NCI-H2171 (cell line): ENCODE measurements at places on chromosomes 11 and 22.

GRCh38 chr11:134224710-134225664, 516 bp downstream of the VPS26B start:
- DNase-seq, result peak; percentile 19

- peak; percentile 92 for DNase-seq
Measured at GRCh38 chr11:72591785-72592502, 82.3 kb downstream of the PDE2A start.

GRCh38 chr22:44364751-44365130, 52.0 kb upstream of the SHISAL1 start:
- no peak for DNase-seq

DNA sequence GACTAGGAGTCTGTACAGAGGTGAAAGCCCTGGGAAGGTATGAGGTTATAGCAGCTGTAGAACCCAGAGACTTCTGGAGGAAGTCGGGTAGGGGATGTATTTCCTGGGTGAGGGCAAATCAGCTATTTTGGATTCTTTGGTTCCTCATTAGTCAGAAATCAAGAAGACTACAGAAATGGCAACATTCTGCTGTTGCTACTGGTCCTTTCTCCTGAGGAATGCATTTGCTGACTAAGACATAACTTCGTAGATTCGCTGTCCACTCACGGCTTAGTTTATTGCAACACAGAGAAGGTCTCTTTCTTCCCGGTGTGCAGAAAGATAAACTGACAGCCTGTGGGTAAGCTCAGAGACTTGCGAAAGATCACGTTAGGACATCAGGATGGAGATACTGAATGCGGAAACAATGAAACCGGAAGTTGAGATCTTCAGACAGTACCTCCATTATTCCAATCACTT, 25.3 kb upstream of the SESN3 start:
- DNase-seq, result no peak

DNA sequence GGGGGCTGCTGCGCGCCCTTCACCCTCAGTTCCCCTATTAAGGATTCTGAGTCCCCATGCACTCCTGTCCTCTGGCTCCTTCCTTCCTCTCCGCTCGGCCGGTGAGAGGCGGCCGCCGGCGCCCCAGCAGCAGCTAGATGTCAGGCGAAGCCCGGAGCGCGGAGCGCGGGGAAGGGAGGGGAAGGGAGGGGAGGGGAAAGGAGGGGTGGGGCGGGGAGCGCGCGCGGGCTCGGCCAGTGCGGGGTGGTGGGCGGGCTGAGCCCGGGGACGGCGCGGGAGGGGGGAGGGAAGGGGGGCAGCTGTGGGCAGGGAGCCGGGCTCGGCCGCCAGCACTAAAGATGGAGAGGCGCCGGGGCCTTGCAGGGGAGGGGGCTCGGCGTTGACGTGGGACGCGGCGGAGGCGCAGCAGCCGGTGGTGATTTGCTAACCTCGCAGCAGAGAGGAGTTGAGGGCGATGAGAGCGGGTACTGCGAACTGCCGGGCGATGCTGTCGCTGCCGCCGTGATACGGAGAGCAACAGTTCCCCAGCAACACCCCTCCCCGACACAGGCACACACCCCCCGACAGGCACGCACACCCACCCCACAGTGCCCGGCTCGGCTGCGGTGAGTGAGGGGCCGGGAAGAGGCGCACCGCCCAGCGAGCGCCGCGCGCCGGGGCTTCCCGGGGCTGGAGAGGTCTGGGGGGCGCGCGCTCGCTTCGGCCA, at the start of gene ZBTB16:
ZBTB16 (plus strand) TSS at position 434 of the 706 bp plus-strand sequence. CDS start 3,590 bp downstream, outside the sequence.
- peak; percentile 51 for DNase-seq

GRCh38 chr11:131884461-131885073, 514.2 kb downstream of the NTM start:
- DNase-seq, result no peak

GRCh38 chr11:44266056-44266780, 43.7 kb downstream of the ALX4 start:
- no peak for DNase-seq

DNA sequence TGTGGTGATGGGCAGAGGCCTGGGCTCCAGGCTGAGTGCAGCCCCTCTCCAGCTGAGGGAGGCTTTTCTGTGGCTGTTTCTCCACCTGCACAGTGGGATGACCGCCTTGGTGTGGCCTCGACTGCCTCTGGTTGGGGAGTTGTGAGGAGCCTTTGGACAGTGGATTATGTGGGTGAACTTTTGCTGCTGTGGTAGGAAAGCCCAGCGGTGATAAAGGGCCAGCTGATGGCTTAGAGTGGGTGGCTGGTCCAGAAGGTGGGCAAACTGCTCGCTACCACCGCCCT, 1.4 kb upstream of the ESRRA start:
- no peak for DNase-seq

DNA sequence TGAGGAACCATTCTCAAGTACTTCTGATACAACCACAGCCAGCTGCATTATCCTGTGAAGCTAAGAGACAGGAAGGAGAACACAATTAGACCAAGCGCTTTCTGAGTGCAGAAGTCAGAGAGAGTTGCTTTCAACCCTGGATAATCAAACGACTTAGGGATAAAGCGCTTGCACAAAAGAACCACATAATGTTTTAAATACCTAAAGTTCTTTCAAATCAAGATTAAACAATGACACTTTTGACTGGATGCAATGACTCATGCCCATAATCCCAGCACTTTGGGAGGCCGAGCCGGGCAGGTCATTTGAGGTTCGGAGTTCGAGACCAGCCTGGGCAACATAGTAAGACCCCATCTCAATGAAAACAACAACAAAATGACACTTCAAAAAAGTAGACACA, 145.1 kb downstream of the SWAP70 start:
- DNase-seq, result no peak

- no peak for DNase-seq
Measured at GRCh38 chr22:39384750-39385480, 14.7 kb upstream of the TAB1 start.

DNA sequence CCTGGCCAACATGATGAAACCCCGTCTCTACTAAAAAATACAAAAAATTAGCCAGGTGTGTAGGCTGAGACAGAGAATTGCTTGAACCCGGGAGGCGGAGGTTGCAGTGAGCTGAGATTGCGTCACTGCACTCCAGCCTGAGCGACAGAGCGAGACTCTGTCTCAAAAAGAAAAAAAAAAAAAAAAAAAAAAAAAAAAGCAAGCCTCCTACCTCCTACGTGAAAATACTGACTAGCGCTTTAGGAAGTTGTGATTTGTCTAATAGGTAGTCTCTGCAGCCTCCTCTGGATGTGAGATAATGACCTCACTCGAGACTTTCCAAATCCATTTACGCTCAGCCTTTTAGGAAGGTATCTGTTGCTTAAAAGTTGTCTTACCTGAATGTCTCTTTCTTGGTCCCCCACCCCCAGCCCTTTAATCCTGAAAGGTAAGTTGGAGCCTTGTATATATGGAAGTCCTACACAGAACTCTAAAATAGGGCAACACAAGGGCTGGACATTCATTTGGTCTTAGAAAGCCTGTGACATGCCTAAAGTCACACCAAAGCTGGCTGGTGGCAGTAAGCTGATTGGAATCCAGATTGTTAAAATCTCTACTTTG, 5.5 kb downstream of the SEPTIN3 start:
- no peak for DNase-seq

- no peak for DNase-seq
Measured at GRCh38 chr11:116955548-116955947, 118.1 kb upstream of the APOA1 start.

- DNase-seq, result no peak
Measured at GRCh38 chr22:22952531-22953280, 65.1 kb downstream of the IGLL5 start.

DNA sequence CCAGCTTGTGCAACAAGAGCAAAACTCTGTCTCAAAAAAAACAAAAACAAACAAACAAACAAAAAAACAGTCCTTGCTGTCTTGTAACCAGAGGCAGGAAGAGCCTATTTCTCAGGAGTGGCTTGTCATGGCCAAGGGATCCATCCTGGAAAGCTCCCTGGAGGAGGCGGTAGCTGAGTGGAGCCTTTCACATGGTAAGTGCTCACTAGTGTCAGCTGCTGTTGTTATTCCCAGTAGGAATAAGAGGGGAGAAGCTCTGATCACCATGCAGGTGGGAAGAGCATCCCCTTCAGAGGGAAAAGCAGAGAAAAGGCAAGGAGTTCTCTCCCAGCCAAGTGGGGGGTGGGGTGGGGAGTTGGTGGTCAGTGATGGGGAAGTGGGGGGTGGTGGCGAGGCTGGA, 54.6 kb upstream of the WNT7B start:
- DNase-seq, result no peak

- no peak for DNase-seq
Measured at GRCh38 chr22:50086526-50086925, 1.3 kb upstream of the MLC1 start.

GRCh38 chr11:94767701-94768601, at the start of gene AMOTL1:
Gene AMOTL1 (plus strand): TSS chr11:94768356. CDS start chr11:94768512, 156 bp downstream.
- DNase-seq, result no peak

GRCh38 chr22:50672471-50673230, at the start of gene SHANK3:
Gene SHANK3 (plus strand): TSS chr22:50672823.
- no peak for DNase-seq

GRCh38 chr22:21443057-21443734, 24.0 kb upstream of the TMEM191C start:
- no peak for DNase-seq

- no peak for DNase-seq
Measured at GRCh38 chr11:134500621-134501020, 88.6 kb upstream of the B3GAT1 start.

DNA sequence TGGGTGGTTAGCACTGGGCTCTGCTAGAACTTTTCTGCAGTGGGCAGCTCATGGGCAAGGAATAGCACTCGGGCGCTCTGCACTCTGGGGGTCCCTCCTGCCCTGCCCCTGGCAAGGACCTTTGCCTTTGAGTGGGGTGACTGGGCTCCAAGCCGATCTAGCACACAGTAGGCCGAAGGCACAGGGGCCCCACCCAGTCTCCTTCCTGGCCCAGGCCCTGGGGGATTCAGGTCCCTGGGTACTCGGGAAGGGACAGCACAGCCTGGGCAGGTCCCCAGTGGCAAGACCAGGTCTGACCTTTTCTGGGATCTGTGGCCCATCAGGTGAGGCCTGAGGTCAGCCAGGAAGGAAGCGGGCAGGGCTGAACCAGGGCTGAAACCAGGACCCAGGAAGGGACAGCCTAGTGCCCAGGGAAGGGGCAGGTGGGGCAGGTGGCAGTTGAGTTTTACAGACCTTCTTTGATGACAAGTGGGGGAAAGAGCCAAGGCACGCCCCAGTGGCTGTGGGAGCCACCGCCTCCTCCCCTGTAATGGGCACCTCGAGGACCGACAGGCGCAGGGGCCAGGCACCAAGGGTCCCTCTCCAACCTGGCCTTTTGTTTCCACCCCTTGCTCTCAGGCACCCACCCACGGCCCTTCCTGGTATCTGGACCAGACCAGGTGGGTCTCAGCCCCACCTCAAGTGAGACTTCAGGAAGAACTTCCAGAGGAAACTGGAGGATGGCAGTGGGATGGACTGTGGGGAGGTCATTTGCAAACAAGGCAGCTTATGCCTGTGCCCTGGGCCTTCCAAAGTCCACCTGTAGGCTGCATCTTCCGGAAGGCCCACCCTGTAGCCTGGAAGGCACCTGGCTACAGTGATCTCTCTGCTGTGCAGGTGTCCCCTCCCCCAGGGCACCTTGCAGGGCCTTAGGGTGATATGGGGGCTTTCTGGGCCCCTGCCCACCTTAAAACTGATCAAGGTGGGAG, 883 bp upstream of the AIFM3 start:
- no peak for DNase-seq

GRCh38 chr11:93813974-93814373, 29.9 kb downstream of the MED17 start:
- no peak for DNase-seq

GRCh38 chr11:64562723-64563351, 28.2 kb upstream of the SLC22A12 start:
- DNase-seq, result no peak

- DNase-seq, result no peak
Measured at GRCh38 chr11:35006389-35007128, 90.1 kb downstream of the PDHX start.

- no peak for DNase-seq
Measured at GRCh38 chr11:121664144-121664543, 211.4 kb upstream of the SORL1-AS1 start.

DNA sequence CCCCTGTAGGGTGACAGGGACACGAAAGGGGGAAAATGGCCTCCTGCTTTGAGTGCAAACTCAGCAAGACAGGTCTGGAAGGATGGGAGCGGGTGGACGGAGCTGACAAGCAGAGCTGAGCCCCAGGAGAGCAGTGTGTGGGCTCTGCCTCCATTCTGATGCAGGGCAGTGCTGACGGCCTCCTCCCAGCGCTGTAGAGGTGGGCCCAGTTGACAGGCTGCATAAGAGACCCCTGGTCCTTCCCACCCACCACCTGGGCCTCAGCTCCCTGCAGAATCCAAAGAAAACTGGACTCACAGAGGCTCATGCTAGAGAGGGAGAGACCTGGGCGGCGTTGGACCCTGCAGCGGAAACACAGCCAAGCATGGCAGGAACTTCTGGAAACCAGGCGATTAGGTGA, 1113.4 kb downstream of the BRD1 start:
- DNase-seq, result no peak

DNA sequence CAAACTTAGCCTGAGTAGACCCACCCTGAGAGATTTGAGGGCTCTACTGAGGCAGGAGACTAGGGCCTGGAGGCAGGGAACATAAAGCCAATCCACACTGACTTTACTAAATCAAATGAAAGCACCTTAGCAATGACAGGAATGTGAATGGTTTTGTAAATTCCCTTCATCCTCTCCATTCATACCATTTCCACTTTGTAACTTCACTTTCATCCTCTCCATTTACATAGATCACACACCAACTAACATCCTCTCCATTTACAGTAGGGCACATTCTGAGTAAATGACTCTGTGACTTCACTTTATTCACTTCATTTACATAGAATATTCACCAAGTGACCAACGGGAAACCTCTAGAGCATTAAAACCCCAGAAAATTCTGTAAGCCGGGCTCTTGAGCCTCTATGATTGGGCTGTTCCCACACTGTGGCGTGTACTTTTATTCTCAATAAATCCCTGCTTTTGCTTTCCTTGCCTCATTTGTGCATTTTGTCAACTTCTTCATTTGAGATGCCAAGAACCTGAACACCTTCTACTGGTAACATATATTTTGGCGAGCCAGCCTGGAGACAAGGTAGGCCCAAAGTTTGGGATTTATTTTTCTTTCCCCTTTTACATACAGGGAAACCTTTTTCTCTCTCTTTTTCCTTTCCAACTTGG, 82.9 kb downstream of the PIWIL4 start:
- DNase-seq, result no peak

GRCh38 chr22:42596336-42596735, 18.3 kb downstream of the POLDIP3 start:
- no peak for DNase-seq

DNA sequence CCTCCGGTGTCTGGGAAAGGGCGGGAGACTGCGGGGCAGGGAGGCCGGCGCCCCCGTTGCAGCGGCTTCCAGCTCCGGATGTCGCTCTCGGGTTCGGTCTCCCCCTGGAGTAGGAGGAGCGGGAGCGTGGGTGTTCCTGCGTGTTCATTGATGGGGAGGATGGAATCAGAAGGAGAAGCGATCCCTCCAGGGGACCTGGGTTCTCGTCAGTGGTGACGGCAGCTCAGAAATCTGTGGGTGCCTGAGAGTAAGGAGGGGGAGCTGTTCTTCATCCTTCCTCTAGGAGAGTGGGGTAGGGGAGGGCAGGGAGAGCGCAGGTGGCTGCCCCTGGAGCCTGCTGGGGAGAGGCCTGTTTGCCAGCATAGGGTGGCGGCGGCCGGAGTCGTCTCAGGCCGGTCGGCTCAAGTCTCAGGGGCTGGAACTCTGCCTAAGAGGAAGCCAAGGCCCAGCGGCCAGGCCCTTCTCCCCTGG, 1.1 kb downstream of the UBASH3B start:
- no peak for DNase-seq
